ENCODE measurements at places on chromosomes 6 and 20.

GRCh38 chr20:63881451-63882226, 13.3 kb upstream of the DNAJC5 start:
- DNase-seq, result no peak

- no peak for DNase-seq
These were observed 48.8 kb downstream of the CTCFL start for GRCh38 chr20:57476084-57476526.

DNA sequence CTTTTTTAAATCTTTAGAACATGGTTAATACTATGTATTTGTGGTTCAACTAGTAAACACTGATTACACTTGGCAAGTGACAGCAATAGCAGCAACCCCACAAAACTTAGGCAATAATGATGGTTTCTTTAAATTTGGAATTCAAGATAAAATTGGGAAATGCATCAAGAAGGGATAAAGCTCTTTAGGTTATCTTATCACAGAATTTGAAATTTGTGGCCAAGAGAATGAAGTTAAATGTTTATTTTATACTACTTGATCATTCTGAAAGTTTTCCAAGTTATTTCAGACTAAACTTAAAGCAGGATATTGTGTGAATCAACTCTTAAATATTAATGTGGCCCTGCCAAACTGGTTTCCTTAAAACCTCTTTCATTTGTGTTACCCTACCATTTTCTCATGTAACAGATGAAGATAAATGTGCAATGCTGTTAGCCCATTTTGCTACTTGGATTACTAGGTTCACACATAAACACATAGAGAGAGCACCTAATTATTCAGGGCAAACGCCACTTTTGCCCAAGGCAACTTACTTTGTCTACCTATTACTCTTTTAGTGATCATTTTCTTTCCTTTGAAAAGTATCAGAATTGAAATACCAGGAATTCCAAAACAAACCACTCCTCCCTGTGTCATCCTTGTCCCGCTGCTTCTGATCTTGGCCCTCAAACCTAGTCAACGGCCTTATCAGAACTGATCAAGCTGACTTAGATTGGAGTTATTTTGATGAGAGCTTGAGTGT, 186.7 kb upstream of the TENT5A start:
- DNase-seq, result no peak

DNA sequence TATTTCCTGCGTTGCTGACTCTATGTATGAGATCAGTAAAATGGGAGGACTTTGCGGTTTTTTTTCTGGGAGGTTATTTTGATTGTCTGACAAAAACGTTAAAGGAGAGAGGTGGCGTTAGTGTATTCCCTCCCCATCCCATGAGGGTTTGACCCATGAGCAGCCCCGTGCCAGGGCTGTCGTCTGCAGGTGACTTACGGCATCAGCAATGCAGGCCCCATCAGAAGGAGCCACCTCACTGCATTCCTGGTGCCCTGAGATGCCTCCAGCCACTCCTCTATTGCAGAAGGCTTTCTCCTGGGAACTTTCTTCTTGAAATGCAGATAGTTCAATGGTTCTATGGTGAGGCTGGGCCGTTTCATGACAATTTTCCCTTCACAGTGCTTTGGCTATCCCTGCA, 149.3 kb downstream of the TTLL2 start:
- no peak for DNase-seq

- DNase-seq, result no peak
These were observed 89.9 kb downstream of the ARID1B start for GRCh38 chr6:156867121-156867520.

DNA sequence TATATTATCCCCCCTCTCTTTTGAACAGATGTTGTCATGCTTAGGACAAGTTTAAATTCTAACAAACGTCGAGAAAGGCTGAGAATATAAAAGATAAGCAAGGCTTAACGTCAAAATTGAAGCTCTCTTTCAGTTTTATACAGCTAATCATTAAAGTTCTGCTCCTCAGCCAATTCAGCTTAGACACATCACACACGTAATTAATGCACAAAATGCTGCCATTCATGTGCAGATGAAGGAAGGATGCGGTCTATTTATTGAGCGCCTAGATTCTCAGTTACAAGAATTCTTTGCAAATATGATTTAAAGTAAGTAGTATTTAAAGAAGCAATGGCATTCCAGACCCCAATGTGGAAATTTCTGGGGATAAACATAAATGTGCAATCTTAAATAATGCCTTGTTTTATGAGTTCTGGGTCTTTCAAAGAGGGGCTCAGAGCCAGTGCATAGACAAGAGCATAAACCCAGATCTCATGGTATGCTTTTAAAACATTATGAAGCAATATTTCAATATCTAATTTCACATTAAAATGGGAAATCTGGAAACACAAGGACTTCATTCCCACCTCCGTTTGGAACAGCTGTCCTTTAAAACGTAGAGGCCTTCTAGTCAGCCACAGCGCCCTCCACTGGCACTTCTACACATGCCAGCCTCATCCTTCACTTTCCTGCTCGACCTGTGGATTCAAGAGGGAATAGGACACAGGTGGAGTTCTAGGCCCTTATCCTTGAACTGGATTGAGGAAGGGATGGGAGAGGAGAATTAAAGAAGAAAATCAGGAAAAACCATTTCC, 85.8 kb downstream of the LYRM4 start:
- no peak for DNase-seq

DNA sequence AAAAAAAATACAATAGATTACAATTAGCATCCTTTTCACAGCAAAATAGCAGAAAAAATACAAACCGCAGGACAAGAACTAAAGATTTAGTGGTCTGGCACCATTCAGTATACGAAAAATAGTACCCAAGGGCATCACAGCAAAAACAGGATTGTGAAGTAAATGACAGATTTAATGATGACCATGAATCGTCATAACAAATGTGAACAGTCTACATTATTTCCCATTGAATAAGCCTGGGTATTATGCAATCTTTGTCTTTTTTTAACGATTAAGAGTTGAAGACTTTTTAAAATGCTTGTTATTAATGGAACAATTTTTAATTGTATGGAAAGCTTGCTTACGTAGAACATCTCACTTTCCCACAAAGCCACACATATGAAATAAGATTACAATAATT, 432.8 kb downstream of the PKHD1 start:
- DNase-seq, result no peak

DNA sequence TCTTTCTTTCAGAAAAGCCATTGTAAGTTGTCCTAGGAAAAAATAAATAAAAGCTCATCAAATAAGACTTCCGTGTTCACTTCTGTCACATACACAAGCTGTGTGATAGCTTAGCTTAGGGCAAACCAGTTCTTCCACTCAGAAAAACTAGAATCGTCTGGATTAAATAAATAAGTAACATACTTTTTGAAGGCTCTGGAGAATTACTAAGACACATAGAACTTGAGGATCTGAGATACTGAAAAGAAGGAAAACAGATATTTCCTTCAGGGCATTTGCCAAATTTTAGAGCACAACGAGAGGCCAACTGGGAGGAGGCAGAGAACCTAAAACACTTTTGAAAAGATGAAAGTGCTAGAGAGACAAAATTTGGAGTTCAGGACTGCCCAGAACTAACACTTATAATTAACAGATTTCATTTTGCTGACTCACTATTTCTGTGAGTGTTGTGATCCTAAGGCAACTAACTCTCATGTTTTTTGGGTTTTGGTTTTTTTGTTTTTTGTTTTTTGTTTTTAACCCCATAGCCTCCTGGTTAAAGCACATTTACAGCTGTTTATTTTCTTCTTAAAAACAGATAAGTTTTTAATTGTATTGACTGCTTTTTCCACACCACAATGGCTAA, 38.7 kb upstream of the THEMIS start:
- no peak for DNase-seq

GRCh38 chr6:102387326-102388033, 994.0 kb downstream of the GRIK2 start:
- DNase-seq, result no peak

DNA sequence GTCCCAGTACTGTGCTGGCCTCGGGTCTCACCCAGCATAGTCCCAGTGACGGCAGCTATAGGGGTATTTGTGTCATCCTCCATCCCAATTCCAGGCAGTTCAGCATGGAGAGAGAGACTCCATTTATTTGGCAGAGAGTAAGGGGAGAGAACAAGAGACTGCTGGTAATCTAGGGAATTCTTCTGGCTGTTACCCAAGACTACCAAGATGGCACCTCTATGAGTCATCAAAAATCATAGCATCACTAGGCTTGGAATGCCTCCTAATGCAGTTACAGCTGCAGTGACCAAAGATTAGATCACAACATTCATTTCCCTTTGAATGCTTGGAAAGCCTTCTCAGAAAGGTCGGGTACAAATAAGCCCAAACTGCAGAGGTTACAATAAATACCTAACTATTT, 660.4 kb upstream of the FLRT3 start:
- no peak for DNase-seq

- DNase-seq, result no peak
These were observed 80.4 kb upstream of the SPTLC3 start for GRCh38 chr20:12928358-12928754.

GRCh38 chr6:39464067-39464466, 141.6 kb upstream of the KCNK16 start:
- no peak for DNase-seq

GRCh38 chr20:2930538-2930937, 57.3 kb downstream of the PTPRA start:
- no peak for DNase-seq

Data from DND-41 (cell line).